ENCODE measurements at places on chromosomes 11 and 22. TPM values are rescaled to one million over a fixed set of nuclear protein-coding genes. Genes with fewer than 3 reads are reported as not detected.

Gene LRRC56
- 0.28 TPM for total RNA-seq

Gene OPCML
- under 0.01 TPM for total RNA-seq

Gene KLHDC7B
- not detected for total RNA-seq

Gene PNPLA5
- total RNA-seq: 0.18 TPM

Gene BIRC3
- 5.0 TPM for total RNA-seq

Gene MIOX
- not detected for total RNA-seq

Gene HBB
- not detected for total RNA-seq
